ENCODE measurements at places on chromosomes 16 and 17. TPM values are rescaled to one million over a fixed set of nuclear protein-coding genes. Genes with fewer than 3 reads are reported as not detected.

Gene NTN3
- total RNA-seq = not detected

Gene CPHXL2
- total RNA-seq = not detected

Gene XAF1
- 51.5 TPM for total RNA-seq

Gene CIBAR2
- not detected for total RNA-seq

Gene EPN3
- total RNA-seq = not detected

Gene PPL
- total RNA-seq = 24.1 TPM

Gene USP43
- total RNA-seq = 0.10 TPM

Gene CDH11
- 92.2 TPM for total RNA-seq

Gene CCL17
- total RNA-seq = not detected

Gene EVPLL
- total RNA-seq = not detected

Gene RUNDC3A
- 0.83 TPM for total RNA-seq

Gene MMP28
- total RNA-seq = 8.8 TPM

Gene SULT1A4
- total RNA-seq = 16.6 TPM

Gene SCGB1C2
- total RNA-seq = not detected

Gene NPIPB9
- 0.29 TPM for total RNA-seq

Gene KRTAP1-3
- total RNA-seq = not detected

Gene C17orf113
- total RNA-seq = 0.33 TPM

Gene SIRT7
- 11.8 TPM for total RNA-seq

Gene FDXR
- total RNA-seq = 3.3 TPM

Gene LITAFD
- not detected for total RNA-seq

Gene DCAKD
- 17.9 TPM for total RNA-seq

Gene TXNDC11
- 34.4 TPM for total RNA-seq

Gene BAHCC1
- 17.3 TPM for total RNA-seq

Gene KRT28
- total RNA-seq = not detected
